ENCODE measurements at places on chromosomes 2 and 18. TPM values are rescaled to one million over a fixed set of nuclear protein-coding genes. Genes with fewer than 3 reads are reported as not detected.

GRCh38 chr18:7601936-7602335 is 34.8 kb downstream of the PTPRM start:
- no peaks in the 10 kb centered on the region for H3K36me3 ChIP-seq
- H3K27me3 ChIP-seq, result no peaks in the 10 kb centered on the region
- no peak overlapping the region for H3K27ac ChIP-seq
- H3K4me3 ChIP-seq, result no peak overlapping the region

GRCh38 chr2:142873831-142874287 is 3.6 kb upstream of the KYNU start:
- no peak overlapping the region for H3K4me3 ChIP-seq
- H3K4me1 ChIP-seq, result no peaks in the 10 kb centered on the region
- no peak for DNase-seq
- no peaks in the 10 kb centered on the region for H3K27me3 ChIP-seq

DNA sequence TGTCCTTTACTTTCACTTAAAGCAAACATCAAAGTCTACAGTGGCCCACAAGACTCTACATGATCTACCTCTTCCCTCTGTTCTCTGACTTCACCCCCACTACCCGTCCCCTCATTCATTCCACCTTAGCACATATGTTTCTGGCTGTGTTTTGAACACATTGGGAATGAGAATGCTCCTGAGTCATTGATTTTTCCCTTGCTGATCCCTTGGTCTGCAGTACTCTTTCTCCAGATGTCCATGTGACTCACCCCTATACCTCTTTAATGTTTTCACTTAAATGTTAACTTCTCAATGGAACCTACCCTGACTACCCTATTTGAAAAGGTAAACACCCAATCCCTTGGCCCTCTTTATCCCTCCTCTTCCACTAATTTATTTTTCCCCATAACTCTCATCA is 30.7 kb upstream of the FRZB start:
- H3K27me3 ChIP-seq, result no peaks in the 10 kb centered on the region
- H3K4me1 ChIP-seq, result no peaks in the 10 kb centered on the region
- H3K4me3 ChIP-seq, result no peak overlapping the region
- no peak overlapping the region for H3K27ac ChIP-seq
- H3K36me3 ChIP-seq, result no peaks in the 10 kb centered on the region

- no peak for DNase-seq
- peaks cover 8% of the 10 kb centered on the region for H3K4me1 ChIP-seq
- H3K27ac ChIP-seq, result no peak overlapping the region
- peaks cover 36% of the 10 kb centered on the region for H3K27me3 ChIP-seq
- H3K4me3 ChIP-seq, result no peak overlapping the region
These were observed 126.8 kb downstream of the GLI2 start for GRCh38 chr2:120862201-120863060.

DNA sequence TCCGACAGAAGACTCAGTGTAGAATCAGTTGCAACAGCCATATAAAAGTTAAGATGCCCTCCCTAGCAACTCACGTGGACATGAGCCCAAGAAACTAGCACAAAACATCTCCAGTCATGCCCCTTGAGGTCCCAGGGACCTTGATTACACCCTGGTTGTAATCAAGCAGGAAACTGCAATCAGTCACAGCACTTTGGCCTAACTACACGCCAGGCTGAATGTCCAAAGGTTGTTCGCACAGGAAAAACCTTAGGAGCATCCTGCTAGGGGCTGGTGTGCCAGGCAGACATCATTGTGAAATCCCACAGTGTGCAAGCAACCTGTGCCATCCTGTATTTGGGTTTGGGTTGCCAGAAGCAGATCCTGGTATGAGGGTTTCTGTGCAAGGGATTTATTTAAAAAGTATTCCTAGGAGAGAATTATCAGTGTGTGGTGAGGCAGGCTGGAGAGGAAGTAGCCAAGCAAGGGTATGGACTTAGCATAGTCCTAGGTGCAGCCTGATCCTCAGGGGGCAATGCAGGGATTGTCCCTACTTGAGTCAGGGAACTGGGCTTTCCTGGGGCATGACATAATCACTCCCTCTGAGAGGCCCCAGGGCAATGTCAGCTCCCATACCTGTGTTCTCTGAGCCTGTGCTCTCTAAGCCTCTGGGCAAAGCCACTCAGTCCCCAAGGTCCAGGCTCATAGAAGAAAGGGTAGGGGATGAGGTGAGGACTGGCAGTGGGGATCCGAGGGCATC is 17.8 kb upstream of the SULT1C2 start:
- DNase-seq, result no peak
- H3K27me3 ChIP-seq, result no peaks in the 10 kb centered on the region
- no peaks in the 10 kb centered on the region for H3K36me3 ChIP-seq
- H3K27ac ChIP-seq, result no peak overlapping the region

DNA sequence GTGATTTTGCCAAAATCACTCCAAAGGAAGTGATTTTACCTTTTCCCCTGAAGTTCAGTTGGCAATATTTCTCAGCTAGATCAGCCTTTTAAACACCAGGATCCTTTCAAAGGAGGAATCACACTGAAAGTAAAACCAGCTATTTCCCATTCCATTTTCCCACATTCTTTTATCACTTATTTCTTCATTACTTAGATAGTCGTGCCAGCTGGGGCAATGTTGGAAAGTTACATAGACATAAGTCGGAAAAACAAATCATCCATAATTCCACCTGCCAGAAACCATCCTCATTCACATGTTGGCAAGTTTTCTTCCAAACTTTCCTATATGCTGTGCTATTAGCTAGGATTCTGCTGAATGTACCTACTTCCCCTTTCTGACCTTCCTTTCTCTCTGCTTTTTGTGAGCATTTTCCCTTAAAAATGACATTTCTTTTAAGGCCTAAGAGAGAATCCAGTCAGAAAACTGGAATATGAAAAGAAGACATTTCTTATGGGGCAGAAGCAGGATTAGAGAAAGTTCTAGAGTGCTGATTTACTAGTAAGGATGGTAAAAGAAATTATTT is 170.0 kb upstream of the STK17B start:
- no peak for DNase-seq
- H3K4me1 ChIP-seq, result peaks cover 61% of the 10 kb centered on the region
- no peak overlapping the region for H3K4me3 ChIP-seq
- H3K36me3 ChIP-seq, result peaks cover 2% of the 10 kb centered on the region
- H3K27ac ChIP-seq, result no peak overlapping the region

DNA sequence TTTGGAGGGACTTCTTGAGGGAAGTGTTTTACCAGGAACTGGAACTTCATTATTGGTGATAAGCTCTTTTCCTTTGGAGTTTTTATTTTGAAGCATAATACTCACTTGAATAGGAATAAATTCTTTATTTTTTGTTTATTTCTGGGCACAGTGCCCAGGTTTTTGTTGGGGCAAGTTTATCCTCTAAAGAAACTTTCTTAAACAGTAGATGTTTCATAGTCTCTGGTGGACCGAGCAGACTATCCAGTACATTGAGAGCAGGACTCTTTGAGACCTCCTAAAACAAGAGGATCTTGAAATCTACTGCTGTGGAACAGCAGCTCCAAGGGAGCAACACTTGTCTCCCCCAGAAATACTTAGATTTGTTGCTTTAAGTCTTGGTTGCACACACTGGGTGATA is 109.4 kb downstream of the PARD3B start:
- H3K27me3 ChIP-seq, result no peaks in the 10 kb centered on the region
- H3K4me3 ChIP-seq, result no peak overlapping the region
- H3K36me3 ChIP-seq, result no peaks in the 10 kb centered on the region
- DNase-seq, result no peak

DNA sequence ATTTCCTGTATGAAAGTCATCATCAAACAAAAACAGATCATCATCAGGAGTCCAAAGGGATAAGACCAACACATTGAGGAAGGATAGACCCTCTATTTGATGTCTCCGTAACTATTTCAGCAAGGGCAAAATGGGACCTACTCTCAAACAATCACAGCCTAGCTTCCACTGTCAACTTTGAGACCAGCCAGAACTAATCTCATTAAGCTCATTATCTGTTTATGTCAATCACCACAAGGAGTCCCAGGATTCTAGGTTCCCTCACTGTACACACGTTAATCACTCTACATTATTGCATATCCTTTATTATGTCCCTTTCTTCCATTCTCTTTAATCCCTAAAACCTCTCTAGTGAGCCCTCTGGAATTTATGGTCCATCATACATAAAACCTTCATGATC is 370.3 kb upstream of the LINC00305 start:
- no peaks in the 10 kb centered on the region for H3K4me1 ChIP-seq
- H3K36me3 ChIP-seq, result no peaks in the 10 kb centered on the region
- H3K27me3 ChIP-seq, result no peaks in the 10 kb centered on the region
- no peak overlapping the region for H3K4me3 ChIP-seq
- DNase-seq, result no peak
- H3K27ac ChIP-seq, result no peak overlapping the region

GRCh38 chr2:6982934-6983589 is 65.8 kb downstream of the RNF144A start:
- H3K36me3 ChIP-seq, result no peaks in the 10 kb centered on the region
- DNase-seq, result no peak
- no peaks in the 10 kb centered on the region for H3K27me3 ChIP-seq
- H3K4me3 ChIP-seq, result no peak overlapping the region

- H3K4me3 ChIP-seq, result no peak overlapping the region
- peaks cover 88% of the 10 kb centered on the region for H3K4me1 ChIP-seq
- no peaks in the 10 kb centered on the region for H3K27me3 ChIP-seq
These were observed 270.3 kb downstream of the NEDD4L start for GRCh38 chr18:58314284-58314683.

DNA sequence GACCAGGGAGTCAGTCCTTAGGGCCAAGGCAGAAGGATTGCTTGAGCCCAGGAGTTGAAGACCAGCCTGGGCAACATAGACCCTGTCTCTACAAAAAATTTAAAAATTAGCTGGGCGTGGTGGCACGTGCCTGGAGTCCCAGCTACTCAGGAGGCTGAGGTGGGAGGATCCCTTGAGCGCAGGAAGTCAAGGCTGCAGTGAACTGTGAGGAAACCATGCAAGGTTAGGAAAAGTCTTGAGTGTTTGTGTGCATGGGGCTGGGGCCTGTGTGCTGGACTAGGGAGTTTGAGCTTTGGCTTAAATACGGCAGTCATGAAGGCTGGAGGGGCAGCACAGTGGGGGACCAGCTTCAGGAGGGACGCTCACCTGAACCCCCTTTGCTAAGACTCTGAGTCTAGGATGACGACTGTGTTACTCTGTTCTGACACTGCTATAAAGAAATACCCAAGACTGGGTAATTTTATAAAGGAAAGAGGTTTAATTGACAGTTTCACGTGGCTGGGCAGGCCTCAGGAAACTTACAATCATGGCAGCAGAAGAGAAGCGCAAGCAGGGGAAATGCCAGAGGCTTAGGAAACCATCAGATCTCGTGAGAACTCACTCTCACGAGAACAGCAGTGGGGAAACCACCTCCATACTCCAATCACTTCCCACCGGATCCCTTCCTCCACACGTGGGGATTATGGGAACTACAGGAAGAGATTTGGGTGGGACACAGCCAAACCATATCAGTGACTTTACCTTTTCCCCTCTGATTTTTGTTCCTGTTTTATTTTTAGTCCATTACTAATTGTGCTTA is 39.4 kb downstream of the GORASP2 start:
- H3K4me3 ChIP-seq, result no peak overlapping the region
- H3K27me3 ChIP-seq, result no peaks in the 10 kb centered on the region
- peaks cover 39% of the 10 kb centered on the region for H3K36me3 ChIP-seq
- DNase-seq, result no peak
- H3K4me1 ChIP-seq, result no peaks in the 10 kb centered on the region
- H3K27ac ChIP-seq, result no peak overlapping the region

- H3K4me1 ChIP-seq, result peaks cover 63% of the 10 kb centered on the region
- H3K27me3 ChIP-seq, result no peaks in the 10 kb centered on the region
- H3K36me3 ChIP-seq, result no peaks in the 10 kb centered on the region
- DNase-seq, result no peak
- H3K4me3 ChIP-seq, result peak overlapping the region; percentile 78
These were observed 5.0 kb upstream of the SP100 start for GRCh38 chr2:230410861-230411569.

DNA sequence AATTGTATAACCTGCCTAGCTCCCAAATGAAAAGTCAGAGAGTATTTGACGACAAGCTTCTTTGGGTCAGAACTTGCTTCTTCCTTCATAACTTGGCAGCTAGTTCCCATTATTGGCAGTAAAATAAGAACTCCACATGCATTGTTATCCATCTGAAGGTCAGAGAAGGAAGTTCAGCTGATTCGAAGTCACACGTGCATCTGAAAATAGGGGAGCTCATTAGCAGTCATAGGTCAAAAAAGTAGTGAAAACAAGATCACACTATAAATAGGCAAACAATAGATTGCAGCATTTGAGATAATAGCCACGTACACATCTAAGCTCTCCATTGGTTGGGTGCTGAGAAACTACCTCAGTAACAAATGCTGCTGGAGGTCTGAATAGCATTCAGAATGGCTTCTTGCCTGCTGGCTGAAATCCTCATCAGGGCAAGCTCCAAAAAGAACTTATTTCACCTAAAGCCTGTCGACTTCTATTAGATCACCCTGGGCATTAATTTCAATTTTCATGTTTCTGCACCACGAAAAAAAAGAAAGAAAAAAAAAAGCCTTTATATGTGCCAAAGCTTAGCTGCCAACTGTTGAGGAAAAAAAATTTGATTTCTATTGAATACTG is 1492.9 kb upstream of the CELF4 start:
- no peaks in the 10 kb centered on the region for H3K27me3 ChIP-seq
- no peaks in the 10 kb centered on the region for H3K4me1 ChIP-seq
- no peak overlapping the region for H3K4me3 ChIP-seq
- no peak for DNase-seq
- no peak overlapping the region for H3K27ac ChIP-seq

DNA sequence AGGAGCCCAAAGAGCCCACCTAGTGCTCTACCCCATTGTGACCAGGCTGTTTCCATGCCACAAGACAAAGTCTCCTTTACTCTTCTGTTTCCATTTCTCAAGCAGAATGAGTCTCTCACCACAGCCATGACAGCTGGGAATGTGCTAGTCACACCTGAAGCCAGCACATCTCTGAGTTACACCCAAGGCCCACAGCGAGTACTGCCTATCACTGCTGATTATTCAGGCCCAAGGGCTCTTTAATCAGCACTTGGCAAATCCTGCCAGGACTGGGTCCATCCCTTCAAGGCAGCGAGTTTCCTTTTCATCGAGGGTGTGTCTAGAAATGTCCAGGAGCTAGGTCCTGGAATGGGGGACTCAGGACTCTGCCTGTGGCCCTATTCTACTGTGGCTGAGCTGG is 14.6 kb upstream of the PPP1R1C start:
- DNase-seq, result no peak
- no peaks in the 10 kb centered on the region for H3K36me3 ChIP-seq
- no peaks in the 10 kb centered on the region for H3K27me3 ChIP-seq
- no peak overlapping the region for H3K27ac ChIP-seq
- no peak overlapping the region for H3K4me3 ChIP-seq

DNA sequence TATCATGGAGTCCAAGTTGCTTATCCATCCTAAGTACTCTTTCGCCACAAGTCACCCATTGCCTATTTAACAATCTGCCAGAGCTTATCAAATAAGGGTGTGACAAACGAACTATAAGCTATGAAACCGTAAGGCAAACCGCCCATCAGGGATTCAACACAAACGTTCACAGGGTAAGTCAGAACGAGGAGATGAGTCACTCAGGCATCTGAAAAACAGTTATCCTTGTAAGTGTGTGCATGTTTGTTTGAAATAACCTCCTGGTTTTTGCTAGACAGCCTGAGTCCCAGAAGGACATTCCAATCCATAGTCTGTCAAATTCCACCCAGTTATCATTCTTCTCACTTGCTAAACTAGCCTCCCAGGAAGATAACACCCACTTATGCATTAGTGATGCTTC is 299.1 kb downstream of the PAX3 start:
- no peak overlapping the region for H3K27ac ChIP-seq
- H3K27me3 ChIP-seq, result peaks cover 25% of the 10 kb centered on the region
- H3K4me1 ChIP-seq, result no peaks in the 10 kb centered on the region
- no peak for DNase-seq
- no peaks in the 10 kb centered on the region for H3K36me3 ChIP-seq

The CPS1 gene
- total RNA-seq, result 4.9 TPM

The DNAH7 gene
- total RNA-seq, result 0.11 TPM

The ARL4C gene
- 2.7 TPM for total RNA-seq

The SATB2 gene
- 1.1 TPM for total RNA-seq

The NEB gene
- total RNA-seq, result 30.5 TPM

Data from left ventricle myocardium inferior (tissue), 1 donor.